Suppressor macrophage treated with lipopolysaccharide for 1 hour (primary cell): ENCODE measurements at places on chromosomes 1 and 21.

DNA sequence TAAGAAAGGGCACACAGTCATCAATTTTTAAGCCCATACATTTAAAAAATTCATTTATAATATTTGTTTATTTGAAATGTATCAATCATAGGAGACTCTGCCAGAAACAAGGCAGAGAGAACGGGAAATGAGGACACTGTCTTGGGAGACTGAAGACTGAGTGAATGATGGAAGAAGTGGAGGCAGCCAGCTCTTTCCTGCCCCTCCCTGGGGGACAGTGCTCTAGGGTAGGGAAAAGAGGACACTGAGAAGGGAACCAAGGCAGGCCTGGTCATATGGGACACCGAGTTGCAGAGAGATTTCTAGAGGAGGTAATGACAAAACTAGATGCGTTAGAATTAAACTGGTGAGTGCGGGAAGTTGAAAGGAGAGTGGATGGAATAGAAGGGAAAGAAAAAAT, 31.6 kb downstream of the EEIG2 start:
- peak; percentile 22 for DNase-seq

GRCh38 chr1:13730751-13731482, 30.9 kb downstream of the PRDM2 start:
- DNase-seq: peak; percentile 35

GRCh38 chr1:242242983-242243382, 244.1 kb upstream of the MAP1LC3C start:
- DNase-seq: no peak

GRCh38 chr1:214123061-214123784, 135.4 kb downstream of the PROX1 start:
- peak; percentile 19 for DNase-seq

DNA sequence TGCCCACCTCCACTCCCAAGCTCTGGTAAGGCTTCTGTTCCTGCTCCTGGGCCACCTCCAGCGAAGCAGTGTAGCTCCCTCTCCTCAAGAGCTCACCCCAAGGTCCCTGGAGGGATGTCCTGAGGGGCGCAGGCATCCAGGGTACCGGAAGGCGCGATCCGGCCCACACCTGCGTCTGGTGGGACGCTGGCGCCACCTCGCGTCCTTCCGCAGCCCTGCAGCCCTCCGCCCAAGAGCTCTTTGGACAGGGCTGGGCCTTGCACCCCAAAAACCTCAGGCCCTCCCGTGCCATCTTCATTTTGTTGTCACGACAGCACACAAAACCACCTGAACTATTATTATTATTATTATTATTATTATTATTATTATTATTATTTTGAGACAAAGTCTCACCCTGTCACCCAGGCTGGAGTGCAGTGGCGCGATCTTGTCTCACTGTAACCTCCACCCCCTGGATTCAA, 49.2 kb upstream of the PAX7 start:
- no peak for DNase-seq

DNA sequence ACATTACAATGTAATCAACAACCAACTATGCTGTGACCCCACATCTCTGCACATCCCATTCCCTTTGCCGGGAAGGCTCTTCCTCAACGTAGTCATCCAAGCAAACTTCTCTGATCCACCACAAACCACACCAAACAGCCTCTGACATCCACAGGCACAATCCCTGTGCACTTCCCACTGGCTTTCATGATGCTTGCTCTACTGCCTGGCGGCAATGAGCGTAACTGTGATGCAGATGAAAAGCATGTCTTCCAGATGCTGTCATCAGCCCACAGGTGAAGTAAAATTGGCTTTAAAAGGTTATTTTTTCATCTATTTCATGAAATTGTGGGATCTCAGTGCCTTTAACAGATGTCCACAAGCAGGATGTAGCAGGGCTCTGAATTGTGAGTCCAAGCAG, 635.2 kb downstream of the SMYD3 start:
- no peak for DNase-seq

GRCh38 chr1:109909561-109909960, 1.1 kb upstream of the CSF1 start:
- no peak for DNase-seq

- DNase-seq: no peak
Observed at GRCh38 chr21:38683222-38683621, 122.5 kb upstream of the ETS2 start.

- DNase-seq: no peak
Observed at GRCh38 chr1:17259233-17259873, 10.5 kb downstream of the PADI3 start.

DNA sequence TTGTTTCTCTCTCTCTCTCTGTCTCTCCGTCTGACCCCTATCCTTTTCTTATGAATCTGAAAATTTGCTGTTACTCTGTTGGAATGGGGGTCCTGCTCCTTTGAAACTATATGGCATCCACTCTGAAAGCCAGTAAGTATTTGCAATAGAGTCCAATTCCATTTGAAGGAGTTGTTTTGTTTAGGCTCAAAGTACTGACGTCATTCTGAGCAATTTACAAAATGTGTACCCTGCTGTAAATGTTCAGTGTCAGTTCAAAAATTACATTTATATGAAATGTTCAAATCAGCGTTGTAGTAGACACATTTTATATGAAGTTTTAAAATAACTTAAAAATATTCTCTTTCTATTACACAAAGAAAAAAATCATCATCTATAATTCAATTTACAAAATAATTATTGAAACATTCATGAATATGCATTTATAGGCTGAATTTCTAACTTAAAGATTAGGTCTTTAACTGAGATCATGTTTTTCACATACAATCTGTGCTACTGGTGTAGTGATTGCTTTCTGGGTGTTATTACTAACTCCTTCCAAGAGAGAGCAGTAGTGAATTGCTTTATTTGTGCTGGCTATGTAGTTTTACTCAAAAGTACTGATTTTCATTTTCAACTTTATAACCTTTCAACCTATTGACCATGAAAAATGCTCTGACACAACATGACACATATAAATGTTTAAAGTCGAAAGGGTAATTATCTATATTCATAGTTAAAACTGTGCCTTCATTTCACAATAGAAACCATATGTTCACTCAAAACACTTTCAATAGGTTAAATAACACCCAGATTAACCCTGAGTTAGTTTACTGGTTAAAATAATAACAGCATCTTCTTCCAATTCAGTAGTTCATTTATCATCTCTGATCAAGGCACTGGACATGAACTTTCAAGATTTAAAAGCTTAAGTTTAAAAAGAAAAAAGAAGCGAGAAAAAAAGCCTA, 253.1 kb upstream of the ADGRL4 start:
- no peak for DNase-seq

DNA sequence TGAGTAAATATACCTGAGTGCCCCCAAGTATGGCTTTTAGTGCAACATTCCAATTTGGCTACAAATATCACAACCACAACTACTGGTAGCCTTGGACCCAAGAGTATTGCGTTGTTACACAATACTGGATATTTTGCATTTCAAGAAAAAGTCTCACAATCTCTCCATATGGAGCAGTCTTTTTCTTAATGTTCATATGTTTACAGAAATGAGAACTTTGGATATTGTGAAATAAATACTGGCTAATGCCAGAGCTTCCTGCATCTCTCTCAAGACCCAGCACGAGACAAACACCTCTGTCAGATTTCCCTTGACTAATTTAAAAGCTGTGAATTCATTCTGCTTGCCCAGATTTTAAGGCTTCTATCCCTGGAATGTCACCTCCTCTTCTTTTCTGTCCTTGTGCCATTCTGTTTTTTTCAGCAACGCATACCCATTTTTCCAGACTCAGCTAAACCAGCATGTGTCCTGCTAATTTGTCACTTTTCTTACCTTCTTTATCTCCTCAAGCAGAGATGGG, 136.2 kb upstream of the BACE2 start:
- no peak for DNase-seq

DNA sequence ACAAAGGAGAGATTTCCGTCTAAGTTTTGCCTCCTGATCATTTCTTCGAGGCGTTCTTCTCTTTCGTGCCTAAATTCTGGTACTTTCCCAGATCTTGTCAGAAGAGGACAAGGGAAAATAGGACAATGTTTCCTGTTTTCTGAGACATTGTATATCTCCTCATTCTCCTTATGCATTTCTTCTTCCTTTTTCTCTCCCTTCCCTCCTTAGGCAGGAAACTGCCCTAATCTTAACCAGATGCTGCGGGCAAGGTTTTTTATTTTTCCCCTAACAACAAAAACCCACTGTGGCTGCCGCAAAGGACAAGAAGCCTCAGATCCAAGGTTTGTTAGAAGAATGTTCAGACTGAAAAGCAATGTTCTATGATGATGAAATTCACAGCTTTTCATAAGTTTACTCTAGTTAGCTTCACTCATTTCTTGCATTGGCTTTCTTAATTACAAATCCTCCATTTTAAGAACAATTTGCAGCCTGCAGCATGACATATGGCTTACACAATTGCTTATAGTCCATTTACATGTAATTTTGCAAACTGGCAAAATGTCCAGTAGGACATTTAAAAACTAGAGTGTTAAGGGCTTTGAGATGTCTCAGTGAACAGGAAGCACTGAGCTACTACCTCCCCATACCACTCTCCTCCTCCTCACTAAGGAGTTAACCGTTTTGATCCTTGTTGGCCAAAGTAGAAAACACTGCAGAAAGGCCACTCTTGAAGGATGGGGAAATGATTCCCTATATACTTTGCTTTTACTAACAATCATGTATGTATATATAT, 624 bp downstream of the CTSK start:
- peak; percentile 52 for DNase-seq

GRCh38 chr1:85462931-85463649, 1.9 kb downstream of the DDAH1 start:
- no peak for DNase-seq

DNA sequence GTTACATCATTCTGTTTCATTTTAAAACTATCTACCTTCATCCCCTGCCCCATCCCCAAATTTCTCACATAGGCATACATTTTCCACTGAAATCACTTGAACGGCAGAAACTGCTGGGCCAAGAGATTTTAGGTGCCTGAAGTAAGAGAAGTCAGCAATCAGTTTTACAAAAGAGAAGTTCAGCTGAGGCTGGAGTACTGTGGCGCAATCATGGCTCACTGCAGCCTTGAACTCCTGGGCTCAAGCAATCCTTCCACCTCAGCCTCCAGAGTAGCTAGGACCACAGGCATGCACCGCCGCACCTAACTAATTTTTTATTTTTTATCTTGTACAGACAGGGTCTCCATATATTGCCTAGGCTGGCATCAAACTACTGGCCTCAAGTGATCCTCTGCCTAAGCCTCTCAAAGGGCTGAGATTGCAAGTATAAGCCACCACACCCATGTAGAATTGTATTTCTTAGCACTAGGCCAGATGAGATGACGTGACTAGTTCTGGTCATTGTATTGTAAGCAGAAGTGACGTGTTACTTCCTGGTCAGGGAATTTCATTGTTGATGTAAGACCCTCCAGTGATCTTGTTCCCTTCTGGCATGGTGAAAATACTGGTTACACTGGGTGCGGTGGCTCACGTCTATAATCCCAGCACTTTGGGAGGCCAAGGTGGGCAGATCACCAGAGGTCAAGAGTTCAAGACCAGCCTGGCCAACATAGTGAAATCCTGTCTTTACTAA, 7.1 kb downstream of the BECN2 start:
- DNase-seq: peak; percentile 92

DNA sequence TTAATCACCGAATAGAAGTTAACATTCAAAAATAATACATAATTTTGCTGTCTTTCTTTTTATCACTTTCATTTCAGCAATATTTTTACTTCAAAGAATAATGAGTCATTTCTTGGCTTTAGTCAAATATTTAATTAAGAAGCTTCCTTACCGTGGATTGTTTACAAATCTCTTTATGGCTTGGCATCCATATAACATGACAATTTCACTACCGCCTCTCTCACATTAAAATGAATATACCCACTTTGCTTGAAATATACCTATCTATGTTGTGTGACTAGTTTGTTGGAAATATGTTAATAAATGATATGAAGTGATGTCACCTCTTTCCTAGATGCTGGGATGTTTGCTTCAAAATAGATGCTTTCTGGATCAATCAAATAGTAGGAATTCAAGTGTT, 1203.9 kb downstream of the AMY1C start:
- DNase-seq: no peak

DNA sequence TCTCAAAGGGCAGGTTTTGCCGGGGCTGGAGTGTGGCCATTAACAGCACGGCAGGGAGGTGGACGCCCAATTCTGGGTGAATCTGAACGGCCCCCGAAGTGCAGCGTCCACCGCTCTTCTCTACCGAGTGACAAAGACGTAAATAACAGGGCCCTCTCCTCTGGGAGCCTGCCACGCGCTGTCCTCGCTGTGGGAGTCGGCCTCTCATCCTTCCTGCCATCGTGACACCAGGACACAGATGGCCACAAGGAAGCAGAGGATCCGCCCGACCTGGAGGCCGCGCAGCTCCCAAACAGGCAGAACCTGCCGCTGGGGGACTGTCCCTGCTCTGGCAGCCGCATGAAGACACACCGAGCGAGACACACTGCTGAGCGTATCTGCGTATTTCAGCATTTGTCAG, 12.1 kb upstream of the CDK11B start:
- DNase-seq: no peak

- DNase-seq: no peak
Observed at GRCh38 chr1:230113593-230114236, 46.7 kb downstream of the GALNT2 start.

DNA sequence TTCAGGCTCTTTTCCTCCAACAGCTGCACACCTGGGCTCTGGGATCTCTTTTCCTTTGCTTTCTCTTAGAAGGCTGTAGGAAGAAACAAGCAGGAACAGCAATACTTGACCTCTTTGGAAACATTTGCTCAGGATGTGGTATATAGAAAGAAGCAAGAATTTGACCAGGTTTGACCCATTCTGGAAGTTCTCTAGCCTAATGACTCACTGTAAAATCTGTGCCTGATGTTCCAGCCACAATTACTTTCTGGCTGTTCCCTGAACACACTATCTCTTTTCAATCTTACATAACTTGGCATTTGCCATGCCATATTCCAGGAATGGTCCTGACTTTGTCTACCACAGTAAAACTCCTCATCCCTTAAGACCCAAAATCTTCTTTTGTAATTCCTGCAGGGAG, 419.9 kb upstream of the DAB1 start:
- no peak for DNase-seq

- DNase-seq: no peak
Observed at GRCh38 chr1:53308506-53308905, 19.4 kb downstream of the LRP8 start.

- no peak for DNase-seq
Observed at GRCh38 chr1:107389410-107390396, 248.9 kb downstream of the NTNG1 start.

DNA sequence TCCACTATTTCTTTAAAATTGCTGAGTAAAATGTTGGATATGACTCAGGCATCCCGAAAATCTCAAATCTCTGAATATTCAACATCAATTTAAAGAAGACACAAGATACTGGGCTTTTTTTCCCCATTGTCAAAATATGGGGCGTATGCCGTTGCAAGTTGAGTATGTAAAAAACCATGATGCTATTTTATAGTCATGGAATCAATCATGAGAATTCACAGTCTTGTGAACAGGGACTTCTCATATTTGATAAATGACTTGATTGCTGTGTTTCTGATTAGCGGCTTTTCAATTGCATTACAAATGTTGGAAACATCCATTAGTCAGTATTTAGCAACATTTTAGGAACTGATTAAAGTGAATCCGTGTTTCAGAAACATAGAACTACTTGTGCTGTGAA, 45.3 kb downstream of the SETD4 start:
- no peak for DNase-seq
